ENCODE measurements at places on chromosomes 3 and 15.

DNA sequence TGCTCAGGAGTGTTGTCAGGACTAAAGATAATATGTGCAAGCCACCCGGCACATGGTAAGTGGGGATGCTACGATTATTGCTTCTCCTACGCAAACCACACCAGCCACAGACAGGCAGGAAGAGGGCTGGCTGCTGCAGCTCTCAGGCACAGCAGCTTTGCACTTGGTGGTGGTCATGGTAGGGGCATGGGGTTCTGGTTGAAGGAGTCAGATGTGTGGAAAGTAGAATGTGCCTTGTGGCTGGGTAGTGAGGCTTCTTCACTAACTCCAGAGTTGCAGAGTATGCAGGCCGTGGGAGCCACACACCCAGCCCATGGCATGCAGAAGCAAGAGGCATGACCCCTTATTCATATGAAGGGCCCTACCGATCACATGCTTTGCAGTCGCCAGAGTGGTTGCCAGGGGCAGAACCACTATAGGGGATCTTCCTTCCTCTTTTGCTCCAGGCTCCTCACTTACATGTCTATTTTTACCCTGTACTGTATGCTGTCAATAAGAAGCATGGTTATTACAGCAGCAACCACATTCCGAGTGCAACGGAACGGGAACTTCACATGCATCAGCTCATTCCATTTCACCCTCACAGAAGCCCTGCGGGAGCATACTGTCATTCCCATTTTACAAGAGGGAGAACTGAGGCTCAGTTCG is 59.2 kb upstream of the HERC1 start:
- peak overlapping the region; percentile 68 for H3K27ac ChIP-seq
- no peaks in the 10 kb centered on the region for H3K27me3 ChIP-seq
- DNase-seq = peak; percentile 72
- peaks cover 73% of the 10 kb centered on the region for H3K4me1 ChIP-seq
- H3K4me3 ChIP-seq = no peak overlapping the region
- H3K36me3 ChIP-seq = no peaks in the 10 kb centered on the region

DNA sequence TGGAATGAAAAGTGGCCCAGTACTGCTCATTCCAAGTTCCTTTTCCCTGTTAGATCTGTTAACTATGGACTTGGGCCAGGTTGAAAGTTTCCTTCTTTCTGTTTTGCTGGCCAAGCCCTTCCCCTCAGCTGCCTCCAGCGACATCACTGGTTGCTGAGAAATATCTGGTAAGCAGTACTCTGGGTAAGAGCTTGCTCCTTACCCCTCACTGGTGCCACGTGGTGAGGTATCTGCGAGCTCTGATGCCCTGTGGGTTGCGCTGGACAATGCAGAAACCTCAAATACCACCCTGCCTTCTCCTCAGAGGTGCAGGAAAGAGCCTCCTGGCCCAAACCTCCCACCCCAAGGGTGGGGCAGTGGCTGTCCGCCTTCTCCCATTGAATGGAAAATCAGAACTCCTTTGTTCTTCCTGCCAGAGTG is 42.9 kb upstream of the APH1B start:
- H3K36me3 ChIP-seq = peaks cover 6% of the 10 kb centered on the region
- no peaks in the 10 kb centered on the region for H3K27me3 ChIP-seq
- H3K4me1 ChIP-seq = peaks cover 34% of the 10 kb centered on the region

GRCh38 chr15:40582726-40583246 is 11.3 kb upstream of the KNL1 start:
- H3K27ac ChIP-seq = no peak overlapping the region
- no peaks in the 10 kb centered on the region for H3K27me3 ChIP-seq
- no peak overlapping the region for H3K4me3 ChIP-seq
- no peaks in the 10 kb centered on the region for H3K4me1 ChIP-seq

- H3K36me3 ChIP-seq = no peaks in the 10 kb centered on the region
- H3K4me3 ChIP-seq = no peak overlapping the region
- H3K27ac ChIP-seq = peak overlapping the region; percentile 0
- DNase-seq = peak; percentile 71
- H3K4me1 ChIP-seq = peaks cover 26% of the 10 kb centered on the region
These were observed 1.2 kb upstream of the TYRO3 start for GRCh38 chr15:41557673-41558399.

- no peaks in the 10 kb centered on the region for H3K36me3 ChIP-seq
- H3K27ac ChIP-seq = no peak overlapping the region
- no peaks in the 10 kb centered on the region for H3K27me3 ChIP-seq
- H3K4me3 ChIP-seq = no peak overlapping the region
- H3K4me1 ChIP-seq = no peaks in the 10 kb centered on the region
These were observed 383.0 kb downstream of the ZBTB20 start for GRCh38 chr3:114764056-114764492.

- peaks cover 5% of the 10 kb centered on the region for H3K4me1 ChIP-seq
- H3K4me3 ChIP-seq = no peak overlapping the region
- no peak overlapping the region for H3K27ac ChIP-seq
- no peak for DNase-seq
- H3K27me3 ChIP-seq = no peaks in the 10 kb centered on the region
- H3K36me3 ChIP-seq = no peaks in the 10 kb centered on the region
These were observed 15.2 kb downstream of the ABCC5 start for GRCh38 chr3:184002469-184002868.

All from CD4-positive, alpha-beta T cell (primary cell).